Omental fat pad (tissue), 4 donors: ENCODE measurements at places on chromosomes 1 and 21.

GRCh38 chr1:58264462-58264861 lies 282.1 kb downstream of the OMA1 start:
- DNase-seq: no peak

GRCh38 chr1:18079941-18080735 lies 27.5 kb upstream of the IGSF21 start:
- no peak for DNase-seq

DNA sequence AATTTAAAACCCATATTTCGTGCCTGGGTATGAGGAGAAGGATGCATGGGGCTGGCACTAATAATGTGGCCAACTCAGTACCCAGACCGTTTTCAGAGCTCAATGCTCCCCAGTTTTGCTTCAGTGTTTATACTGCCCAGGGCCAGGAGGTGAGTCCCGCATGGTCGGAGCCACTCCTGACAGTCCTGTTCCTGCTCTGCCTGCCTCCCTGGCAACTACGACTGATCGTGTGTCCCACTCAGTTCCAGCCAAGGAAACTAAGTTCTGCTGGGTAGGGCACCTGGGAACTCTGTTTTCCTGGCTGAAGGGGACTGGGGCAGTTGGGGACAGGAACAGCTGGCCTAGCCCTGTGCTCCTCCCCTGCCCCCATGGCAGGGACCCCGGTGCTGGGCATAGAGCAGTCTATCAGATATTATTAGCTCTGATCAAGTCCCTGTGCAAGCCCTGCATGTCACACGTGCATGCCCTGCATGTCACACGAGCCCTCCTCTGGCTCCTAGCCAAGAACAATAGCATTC lies 19.2 kb downstream of the S100A7 start:
- DNase-seq: no peak

DNA sequence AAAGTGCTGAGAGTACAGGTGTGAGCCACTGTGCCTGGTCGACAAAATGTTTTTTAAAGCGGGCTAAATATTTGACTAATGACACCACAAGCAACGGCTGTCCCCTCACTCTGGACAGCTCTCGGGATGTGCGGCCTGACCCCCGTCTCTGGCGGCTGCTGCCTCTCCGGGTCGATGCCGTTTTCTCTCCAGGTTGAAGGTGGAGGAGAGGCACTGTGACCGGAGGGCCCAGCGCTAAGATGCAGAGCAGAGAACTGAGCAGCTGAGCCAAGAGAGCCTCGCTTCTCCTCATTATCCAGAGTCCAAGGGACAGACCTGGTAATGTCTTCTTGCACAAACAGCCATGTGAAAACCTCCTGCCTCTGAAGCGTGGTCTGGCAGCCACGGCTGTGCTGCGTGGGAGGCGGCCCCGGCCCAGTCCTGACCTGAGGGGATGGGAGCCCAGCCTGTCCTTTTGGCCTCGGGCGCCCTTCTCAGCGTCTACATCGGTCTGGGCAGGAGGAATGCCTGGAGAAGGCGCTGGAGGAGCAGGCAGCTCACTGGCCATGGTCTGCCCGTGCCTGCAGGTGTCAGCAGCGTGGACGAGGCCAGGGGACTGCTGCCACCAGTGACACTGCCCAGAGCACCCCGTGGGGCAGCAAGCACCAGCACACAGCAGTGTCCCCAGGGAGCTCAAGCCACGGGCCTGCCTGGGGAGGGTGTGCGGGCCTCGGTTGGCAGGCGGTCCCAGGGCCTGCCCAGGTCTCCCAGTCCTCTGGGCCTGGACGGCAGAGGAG lies 10.3 kb downstream of the MORN1 start:
- DNase-seq: no peak

DNA sequence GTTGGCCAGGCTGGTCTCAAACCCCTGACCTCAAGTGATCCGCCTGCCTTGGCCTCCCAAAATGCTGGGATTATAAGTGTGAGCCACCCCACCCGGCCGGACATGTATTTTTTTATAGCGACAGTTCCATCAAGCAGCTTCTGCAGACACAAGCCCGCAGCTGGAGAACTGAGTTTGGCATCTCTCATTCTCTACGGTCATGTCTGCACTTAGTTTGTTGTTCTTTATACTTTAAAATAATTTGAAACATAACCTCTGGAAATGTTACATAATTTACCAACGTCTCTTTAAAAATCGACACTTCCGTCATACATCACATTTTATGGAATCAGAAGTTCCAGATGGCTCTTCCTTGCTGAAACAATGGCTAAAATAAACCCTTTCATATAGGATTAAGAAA lies 183.6 kb downstream of the DYRK1A start:
- DNase-seq: no peak

DNA sequence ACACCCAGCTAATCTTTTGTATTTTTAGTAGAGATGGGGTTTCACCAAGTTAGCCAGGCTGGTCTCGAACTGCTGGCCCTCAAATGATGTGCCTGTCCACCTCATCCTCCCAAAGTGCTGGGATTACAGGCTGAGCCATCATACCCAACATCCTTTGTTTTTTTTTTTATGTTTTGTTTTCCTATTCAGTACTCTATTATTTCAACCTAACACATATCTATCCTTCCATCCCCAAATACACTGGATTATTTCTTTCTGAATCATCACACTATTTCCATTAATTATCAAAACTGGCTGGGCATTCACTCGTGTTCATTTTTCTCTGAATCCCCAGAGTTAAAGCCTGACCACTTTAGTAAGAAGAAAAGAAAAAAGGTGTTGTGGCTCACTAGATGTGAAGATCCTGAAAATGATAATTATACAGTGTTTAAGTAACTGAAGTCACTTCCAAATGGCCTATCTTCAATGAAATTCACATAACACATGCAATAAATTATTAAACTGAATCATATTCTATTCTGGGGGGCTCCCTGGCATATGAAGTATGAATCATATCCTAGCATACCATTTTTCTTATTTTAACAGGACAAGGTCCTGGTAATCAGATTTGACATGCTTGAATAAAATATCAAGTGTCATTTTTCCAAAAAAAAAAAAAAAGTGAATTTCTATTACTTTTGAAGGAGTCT lies 1754.2 kb downstream of the BRINP3 start:
- no peak for DNase-seq

DNA sequence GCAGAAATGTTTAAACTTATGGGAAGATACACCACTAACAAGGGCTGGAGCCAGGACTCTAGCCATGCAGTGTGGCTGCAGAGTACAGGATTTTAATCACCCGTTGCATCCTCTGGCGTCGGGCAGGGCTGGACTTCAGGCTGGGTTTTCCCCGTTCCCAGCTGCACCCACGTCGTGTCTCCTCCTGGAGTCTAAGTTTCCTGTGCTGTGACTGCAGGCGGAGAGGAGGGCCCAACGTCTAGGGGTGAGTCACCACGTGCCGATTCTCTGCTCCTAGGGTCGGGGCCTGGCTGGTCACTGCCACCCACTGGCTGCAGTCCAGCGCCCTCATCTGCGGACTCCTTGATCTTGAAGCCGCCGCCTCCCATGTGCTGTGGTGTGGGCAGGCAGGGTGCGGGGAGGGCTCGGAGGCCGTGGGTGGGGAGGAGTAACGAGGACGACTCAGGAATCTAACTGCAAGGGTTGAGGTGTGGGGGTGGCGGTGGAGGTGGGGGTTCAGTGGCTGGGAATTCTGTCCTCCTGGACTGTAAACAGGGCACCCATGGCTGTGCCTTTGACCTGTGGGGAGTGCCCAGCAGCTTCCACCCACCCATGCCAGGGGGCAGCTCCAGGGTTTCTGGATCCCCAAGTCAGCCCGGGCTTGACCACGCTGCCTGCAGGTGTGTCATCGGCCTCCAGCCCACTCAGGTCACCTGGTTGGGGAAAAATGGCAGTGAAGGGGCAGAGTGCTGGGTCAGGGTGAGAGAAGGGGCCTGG lies 77.8 kb downstream of the ALPL start:
- peak; percentile 56 for DNase-seq

GRCh38 chr1:236687273-236687672 lies 974 bp downstream of the ACTN2 start:
- DNase-seq: no peak

DNA sequence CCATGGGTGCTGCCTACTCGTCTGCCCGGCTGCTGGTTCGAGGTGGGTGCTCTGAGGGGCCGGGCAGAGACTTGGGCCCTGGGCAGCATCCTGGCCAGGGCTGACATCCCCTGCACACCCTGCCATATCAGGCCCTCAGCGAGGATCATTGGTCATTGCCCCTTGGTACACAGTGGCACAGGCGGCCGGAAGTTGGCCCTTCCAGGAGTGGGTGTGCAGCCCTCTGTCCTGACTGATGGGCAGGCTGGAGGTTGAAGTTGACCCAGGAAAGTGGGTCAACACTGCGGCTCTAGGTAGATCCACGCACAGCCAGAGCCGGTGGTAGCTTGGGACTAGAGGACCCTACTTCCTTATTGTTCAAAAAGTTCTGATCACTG lies 72.9 kb downstream of the TRIM11 start:
- no peak for DNase-seq

- no peak for DNase-seq
These were observed 856 bp downstream of the NRDC start for GRCh38 chr1:51877434-51878307.

DNA sequence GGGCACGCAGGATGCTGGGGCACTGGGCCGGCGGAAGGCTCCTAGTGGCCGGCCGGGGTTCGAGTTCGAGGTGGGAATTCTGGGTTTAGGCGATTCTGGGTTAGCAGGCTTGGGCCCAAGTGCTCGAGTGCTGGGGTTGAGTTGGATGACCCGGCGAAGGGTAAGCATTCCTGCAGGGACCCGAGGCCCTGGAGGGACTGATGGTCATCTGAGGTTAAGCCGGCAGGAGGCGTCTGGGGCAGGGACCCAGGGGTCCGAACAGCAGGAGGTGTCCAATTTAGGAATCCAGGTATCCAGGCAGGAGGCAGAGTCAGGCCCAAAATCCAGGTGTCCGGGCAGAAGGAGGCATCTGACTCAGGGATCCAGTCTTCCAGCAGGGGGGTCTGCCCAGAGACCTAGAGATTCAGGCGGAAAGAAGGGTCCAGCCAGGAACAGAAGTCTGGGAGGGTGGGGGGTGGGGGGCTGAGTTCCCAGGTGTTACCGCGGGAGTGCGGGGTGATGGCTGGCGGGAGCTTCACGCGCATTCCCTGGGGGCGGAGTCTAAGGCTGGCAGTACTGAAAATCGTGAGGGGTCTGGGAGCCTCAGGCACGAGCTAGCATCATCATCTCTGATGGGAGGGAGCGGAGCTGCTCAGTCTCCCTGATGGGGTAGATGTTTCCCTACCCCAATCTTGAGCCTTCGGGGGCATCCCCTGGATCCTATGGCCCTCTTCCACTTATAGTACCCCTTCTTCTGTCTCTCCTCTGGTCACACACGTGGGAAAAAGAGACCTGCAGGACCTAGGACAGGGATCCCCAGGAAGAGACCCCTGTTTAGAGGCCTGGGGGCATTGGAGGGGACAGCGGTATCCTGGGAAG lies 585 bp downstream of the GPR3 start:
- DNase-seq: no peak

GRCh38 chr1:109371341-109371739 lies 26.4 kb downstream of the SORT1 start:
- DNase-seq: no peak

DNA sequence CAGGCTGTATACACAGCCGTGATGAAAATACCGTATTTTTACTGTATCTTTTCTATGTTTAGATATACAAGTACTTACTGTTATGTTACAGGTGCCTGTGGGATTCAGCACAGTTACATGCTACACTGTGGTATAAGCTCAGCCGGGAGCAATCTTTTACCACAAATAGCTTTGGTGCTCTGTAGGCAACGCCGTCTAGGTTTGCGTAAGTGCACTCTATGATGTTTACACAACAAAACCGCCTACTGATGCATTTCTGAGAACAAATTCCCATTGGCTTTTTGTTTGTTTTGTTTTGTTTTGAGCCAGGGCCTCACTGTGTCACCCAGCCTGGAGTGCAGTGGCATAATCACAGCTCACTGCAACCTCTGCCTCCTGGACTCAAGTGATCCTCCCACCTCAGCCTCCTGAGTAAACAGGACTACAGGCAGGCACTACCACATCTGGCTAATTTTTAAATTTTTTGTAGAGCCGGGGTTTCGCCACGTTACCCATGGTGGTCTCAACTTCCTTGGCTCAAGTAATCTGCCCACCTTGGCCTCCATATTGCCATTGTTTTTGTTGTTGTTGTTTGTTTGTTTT lies 81.0 kb downstream of the SCCPDH start:
- DNase-seq: no peak

DNA sequence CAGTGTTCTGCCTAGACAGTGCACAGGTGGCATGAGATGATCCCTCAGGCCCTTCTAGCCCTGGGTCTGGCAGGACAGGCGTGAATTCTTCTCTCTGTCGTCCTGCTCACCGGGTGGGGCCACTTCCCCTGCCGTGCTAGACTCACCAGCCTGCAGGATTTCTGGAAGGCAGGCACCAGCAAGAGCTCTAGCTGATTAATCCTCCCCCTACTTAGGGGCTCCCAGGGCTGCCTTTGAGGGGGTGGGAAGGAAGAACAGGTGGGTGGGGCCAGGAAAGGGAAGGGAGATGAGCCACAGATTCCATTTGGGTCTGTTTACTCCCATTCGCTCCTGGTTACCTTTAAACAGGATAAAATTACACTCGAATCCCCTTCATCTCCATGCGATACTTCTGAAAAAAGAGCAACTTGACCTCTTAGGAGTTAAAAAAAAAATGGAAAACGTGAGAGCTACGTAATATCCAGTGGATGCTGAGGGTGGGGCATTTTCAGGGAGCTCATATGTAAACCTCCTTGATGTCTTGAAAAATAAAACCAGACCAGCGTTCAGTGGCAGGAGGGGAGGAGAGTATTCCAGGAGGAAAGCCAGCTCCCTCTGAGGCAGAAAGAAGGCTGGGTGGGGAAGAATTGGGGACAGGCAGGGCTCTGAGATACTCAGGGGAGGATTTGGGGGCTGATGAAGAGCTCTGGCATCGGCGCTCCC lies 665.5 kb downstream of the PTPRU start:
- DNase-seq: no peak

GRCh38 chr21:36909901-36910561 lies 56.4 kb downstream of the HLCS start:
- DNase-seq: no peak

- peak; percentile 36 for DNase-seq
These were observed 132.9 kb upstream of the WNT4 start for GRCh38 chr1:22275626-22276395.

GRCh38 chr1:69504730-69505252 lies 62.9 kb upstream of the LRRC7 start:
- no peak for DNase-seq

GRCh38 chr1:7454052-7454815 lies 316.9 kb upstream of the VAMP3 start:
- DNase-seq: no peak

DNA sequence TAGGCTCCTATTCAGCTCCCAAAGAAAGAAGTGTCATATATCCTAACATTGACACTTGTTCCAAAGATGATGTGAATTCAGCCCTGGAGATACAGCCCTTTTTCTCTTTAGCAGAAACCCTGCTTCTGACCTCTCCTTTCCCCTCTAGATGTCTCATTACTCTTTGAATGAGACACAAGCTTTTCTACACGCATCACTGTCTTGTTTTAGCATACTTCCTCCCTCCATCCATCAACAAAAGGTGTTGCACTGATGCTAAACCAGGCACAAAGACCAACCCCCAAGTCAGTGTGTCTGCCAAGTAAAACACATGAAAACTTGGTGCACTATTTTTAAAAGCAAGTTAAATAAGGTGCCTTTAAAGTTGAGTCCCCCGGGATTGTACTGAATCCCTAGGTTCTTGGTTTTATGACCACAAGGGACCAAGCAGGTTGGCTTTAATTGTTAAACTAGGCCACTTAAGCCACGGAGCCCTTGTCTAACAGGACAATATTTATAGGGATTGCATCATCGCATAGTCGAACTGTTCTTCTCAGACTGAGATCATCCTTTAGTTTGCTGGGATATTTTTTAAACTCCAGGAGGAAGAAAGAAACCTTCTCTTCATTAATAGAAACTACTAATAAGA lies 101.0 kb upstream of the GUCA2B start:
- DNase-seq: no peak
